ENCODE measurements at places on chromosomes 2 and 18.

GRCh38 chr2:60998628-60999545, 18.6 kb upstream of the PEX13 start:
- no peak for DNase-seq

DNA sequence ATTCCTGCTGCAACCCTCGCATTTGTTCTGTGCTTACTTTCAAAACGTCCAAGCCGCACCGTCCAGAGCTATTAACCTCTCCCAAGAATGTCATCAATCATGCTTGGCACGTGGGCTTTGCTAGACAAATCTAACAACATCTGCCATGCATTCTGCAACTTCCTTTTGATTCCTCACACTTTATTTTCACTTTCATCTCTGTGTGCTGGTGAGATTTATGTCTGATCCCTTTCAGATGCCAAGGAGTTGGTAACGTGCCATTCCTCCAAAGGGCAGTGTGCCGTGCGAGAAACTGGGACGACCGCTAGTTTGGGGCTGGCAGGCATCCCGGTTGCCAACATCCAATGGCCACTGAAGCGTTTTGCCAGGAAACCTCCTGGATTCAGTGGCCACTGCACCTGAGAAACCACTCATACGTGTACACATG, 230.0 kb upstream of the PARD3B start:
- DNase-seq, result peak; percentile 37

DNA sequence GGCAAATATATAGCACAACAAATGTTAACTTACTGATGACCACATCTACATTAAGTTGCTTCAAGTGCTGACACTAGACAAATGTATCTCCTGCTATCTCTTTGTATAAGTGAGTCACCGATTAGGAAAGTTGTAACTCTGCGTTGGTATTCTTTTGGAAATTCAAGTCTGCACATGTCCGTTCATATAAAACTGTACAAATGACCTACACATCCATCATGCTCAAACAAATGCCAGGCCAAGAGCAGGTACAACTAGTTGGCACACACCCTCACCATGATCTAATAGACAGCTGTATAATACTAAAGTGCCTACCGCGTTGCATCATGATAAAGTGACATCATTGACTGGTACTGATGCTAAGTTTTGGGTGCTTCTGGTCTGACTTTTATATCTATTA, 141.1 kb downstream of the RBMS1 start:
- no peak for DNase-seq

- no peak for DNase-seq
Observed at GRCh38 chr2:238274152-238274865, 14.1 kb downstream of the PER2 start.

- DNase-seq, result no peak
Observed at GRCh38 chr2:39127973-39128372, 7.1 kb upstream of the SOS1 start.

DNA sequence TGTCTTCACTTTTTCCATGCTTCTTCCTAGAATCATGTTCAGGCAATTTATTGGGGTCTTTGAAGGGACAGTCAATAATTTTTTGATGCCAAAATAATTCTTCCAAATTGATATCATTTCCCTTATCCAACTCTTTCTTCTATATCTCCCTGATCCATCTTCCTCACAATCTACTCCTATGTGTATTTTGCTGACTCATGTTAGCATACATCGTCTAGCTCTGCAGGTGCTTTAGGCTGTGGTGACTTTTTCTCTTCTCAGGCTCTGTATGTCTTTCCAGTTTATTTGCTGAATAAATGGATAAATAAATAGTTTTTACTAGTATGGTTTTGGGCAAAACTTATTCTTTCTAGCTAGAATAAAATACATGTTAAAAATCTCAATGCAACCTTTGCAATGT, 1650.9 kb upstream of the TMEFF2 start:
- DNase-seq, result no peak

GRCh38 chr2:145689277-145689676, 1169.4 kb upstream of the ZEB2 start:
- DNase-seq, result no peak

GRCh38 chr2:200814276-200814815, 2.6 kb downstream of the BZW1 start:
- DNase-seq, result no peak

GRCh38 chr18:45019469-45019868, 338.8 kb downstream of the SETBP1 start:
- DNase-seq, result no peak

DNA sequence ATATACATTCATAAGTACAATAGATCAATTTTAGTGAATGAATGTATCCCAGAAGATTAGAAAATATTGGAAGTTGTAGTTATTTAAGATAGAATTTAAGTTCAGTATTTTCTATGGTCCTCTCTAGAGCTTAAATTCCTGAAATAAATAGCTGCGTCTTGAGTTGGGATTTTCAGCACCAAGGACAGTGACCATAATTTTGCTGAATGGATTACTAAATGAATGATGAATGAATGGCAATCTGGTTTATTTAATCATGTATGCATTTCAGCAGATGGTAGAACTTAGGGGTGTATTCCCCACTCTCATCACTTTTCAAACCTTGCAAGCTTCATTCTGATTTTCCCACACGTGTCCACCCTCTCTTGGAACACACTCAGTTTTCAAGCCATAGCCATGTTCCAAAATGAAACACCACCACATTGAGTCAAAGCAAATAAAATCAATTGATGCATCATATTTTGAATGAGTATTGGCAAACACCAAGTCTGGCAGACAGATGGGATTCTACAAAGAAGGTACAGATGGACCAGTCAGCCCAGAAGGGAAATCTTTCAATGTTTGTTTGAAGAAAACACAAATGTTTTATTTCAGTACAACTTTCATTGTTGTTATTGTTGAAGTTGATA, 362.2 kb upstream of the NXPH2 start:
- DNase-seq, result no peak

GRCh38 chr2:20186078-20186854, 38.7 kb downstream of the SDC1 start:
- no peak for DNase-seq

- peak; percentile 75 for DNase-seq
Observed at GRCh38 chr2:97712693-97713295, 582 bp upstream of the ZAP70 start.

DNA sequence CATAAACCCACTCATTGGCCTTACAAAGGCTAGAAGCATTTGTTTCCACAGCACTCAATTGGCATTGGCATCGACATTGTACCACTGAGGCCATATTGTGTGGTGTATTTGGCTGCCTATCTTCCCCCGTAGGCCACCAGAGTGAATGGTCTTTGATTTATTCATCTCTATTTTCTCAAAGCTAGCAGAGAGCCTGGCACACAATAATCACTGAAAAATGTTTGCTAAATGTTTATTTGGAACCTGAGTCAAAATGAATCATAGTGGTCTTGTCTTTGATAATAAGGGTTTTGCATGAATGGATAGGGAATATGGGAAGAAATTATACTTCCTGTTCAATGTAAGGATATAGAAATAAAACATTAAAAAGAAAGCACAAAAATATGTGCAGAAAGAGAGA, 107.3 kb upstream of the SLC8A1 start:
- DNase-seq, result no peak

DNA sequence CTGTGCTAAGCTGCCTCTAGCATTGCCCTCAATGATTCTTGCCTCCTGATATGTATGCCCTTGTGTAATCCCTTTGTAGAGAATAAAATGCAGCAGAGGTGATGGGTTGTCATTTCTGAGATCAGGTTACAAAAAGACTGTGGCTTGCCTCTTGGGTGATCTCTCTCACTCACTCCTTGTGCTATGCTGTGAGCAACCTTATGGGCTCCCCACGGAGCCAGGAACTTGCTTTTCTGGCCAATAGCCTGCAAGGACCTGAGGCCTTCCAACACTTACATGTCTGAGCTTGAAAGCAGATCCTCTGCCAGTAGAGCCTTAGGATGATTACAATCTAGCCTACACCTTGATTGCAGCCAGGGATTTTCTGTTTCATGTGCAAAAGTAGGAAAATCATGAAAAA, 123.1 kb upstream of the XIRP2 start:
- DNase-seq, result no peak

DNA sequence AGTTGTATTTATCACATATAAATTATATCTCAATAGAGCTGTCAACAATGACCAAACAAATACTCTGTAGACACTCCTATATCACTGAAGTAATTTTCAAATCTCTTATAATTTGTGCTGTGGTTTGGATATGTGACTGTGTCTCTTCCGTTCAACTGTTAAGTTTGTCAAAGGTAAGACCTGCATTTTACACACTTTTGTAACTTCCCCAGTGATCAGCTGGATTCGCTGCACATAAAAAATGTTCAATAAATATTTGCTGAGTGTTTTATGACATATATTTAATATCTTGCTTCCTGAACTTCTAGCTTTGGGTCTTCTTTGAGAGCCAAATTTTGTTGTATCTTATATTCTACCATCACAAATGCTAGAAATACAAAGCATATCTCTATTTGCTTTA, 57.3 kb upstream of the ROCK1 start:
- DNase-seq, result no peak

GRCh38 chr2:99618579-99619097, 128.8 kb upstream of the REV1 start:
- DNase-seq, result no peak

DNA sequence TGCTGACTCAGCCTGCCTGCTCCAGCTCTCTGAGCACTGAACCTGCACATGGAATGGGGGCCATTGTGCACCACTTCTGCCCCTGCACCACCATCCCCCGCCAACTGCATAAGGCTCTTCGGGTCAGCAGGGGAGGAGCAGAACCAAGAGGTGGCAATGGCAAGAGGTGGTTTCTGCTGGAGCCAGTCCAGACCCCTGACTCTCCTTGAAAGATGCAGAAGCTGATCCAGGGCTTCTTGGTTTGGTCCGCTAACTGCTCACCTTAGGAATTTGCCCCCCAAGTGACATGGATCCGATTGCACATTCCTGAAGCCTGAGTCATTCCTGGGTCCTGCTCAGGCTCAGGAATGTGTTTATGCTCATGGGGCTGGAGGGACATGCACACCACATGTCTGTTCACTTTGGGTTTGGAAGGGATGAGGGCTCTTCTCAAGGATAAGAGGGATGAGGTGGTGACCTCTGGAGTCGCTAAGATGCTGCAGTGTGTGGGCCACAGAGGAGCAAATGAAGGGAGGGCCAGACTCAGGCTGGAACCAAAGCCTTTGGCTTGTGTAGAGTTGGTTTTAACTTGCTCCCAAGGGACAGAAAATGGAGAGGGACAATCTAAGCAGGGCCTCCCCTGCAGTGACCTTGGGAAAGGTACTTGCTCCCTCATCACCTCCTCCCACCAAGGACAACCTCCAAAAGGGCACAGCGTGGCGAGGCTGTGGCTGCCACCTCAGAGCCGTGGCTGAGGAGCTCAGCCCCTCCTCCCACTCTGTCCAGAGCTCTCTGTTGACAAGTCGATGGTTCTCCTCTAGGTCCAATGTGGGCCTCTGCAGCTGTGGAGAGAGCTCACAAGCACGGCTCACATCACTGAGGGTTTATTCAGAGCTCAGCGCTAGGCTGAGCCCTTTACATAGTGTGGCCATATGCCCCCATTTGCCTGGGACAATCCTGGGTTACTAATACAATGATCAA, 66.2 kb downstream of the HS1BP3 start:
- peak; percentile 64 for DNase-seq

- DNase-seq, result no peak
Observed at GRCh38 chr18:64405161-64405560, 256.3 kb upstream of the LINC00305 start.

DNA sequence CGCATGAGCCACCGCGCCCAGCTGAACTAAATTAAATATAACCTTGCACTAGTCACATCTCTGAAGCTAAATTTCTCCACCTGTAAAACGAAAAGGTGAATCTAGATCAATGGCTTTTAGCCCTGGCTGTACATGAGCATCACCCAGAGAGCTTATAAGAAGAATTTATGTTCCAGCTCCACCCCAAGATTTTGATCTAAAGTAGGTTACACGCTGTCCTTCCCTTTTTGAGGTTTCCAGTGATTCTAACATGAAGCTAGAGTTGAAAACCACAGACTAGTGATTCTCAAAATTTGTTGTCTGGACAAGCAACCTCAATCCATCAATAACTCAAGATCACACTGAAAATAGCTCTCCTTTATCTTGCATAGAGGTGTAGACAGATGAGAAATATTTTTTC, 208.8 kb upstream of the CRIM1 start:
- DNase-seq, result no peak

DNA sequence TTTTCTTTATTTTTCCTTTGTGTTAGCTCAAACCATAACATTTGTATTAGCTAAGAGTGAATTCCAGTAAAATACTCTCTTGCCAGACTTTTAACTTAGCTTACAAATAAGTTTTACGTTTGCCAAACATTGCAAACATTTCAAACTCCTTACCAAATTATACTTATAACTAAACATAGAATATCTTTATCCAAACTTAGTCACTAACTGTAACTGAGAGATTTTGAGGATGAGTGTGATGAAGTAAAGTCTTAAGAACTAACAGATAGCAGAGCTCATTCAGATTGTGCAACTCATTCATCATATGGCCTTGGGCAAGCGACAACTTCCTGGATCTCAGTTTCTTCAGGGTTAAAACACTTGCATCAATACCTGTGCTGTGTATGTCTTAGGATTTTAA, 533.7 kb downstream of the TDRD15 start:
- no peak for DNase-seq
